ENCODE measurements at places on chromosomes 7 and 10.

DNA sequence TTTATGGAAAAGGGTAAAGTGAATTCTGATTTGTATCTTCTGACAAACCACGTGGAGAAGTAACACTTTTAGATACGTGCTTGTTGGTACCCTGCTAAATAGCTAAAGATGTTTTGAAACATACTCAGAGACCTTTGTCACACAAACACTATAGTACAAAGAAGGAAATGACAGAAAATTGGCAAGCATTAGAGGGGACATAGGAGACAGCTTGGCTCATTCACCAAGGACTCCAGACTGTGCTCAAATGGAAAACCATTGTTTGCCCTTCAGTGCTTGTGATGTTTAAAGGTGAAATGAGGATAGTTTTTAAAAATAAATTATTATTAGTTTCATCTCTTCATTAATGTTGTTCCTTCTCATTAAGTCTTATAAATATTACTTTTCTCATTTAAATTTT lies 34.0 kb upstream of the CD36 start:
- no peak for DNase-seq

DNA sequence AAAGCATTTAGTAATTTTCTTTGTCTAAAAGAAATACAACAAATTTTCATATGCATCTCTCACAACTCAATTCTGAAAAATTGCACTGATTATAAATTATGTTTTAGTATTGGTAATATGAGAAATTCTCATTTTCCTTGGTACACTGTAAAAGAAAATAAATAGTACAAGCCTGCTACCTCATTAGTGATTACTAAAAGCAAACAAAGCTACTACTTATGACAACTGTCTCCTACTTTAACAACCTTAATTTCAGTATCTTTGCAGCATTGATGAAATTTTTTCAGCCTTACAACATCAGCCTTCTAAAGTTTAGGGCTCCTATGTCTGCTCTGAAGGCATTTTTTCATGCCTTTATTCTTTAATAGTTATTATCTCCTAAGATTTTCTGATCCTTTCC lies 65.7 kb downstream of the MINDY3 start:
- no peak for DNase-seq

GRCh38 chr10:86350897-86351296 lies 15.7 kb downstream of the GRID1 start:
- DNase-seq, result no peak

DNA sequence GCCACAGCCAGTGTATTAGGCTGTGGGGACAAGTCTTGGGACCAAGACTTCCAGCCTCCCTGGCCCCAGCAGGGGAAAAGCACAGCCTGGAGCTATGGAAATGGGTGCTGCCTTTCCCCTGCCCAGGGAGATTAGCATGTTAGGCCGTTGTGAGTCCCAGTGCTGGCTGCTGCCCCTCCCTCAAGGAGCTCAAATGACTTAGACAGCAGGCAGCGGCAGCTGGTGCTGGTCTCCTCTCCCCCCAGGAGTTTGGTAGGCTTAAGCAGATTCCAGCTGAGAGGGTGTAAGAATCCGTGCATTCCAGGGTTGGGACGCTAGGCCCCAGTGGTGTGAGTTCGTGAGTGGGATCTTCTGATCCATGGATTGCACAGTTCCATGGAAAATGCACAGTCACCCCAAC lies 301.5 kb upstream of the PHF14 start:
- DNase-seq, result no peak

GRCh38 chr10:1035201-1035600 lies 9.5 kb upstream of the IDI2 start:
- DNase-seq, result no peak

GRCh38 chr7:143437578-143437977 lies 5.7 kb upstream of the TAS2R60 start:
- DNase-seq, result no peak

GRCh38 chr7:140281255-140281654 lies 104.5 kb upstream of the KDM7A start:
- no peak for DNase-seq

DNA sequence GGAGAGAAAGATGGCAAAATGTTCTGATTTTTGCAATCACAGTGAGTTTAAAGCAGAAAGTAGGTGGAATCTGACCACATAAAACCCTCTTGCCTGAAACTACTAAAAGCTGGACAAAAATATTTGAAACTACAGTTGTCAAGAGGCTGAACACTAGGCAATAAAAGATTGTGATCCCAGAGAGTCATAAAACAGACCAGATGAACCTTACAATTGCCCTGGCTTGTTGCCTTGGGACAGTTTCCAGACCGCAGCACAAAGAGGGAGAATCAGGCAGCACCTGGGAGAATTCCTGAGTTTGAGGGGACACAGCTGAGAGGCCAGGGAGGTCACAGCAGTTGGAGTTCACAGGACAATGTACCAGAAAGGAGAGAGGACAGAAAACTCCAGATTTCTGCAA lies 107.3 kb upstream of the NANOS1 start:
- DNase-seq, result no peak

- DNase-seq, result peak; percentile 56
Observed at GRCh38 chr10:116849248-116850057, at the start of gene ENO4. Gene ENO4, plus strand, starts transcription at chr10:116849499. Its CDS starts 68 bp downstream, at chr10:116849567.

GRCh38 chr10:71729161-71729636 lies 9.6 kb upstream of the C10orf105 start:
- no peak for DNase-seq

- no peak for DNase-seq
Observed at GRCh38 chr10:126186766-126187165, 201.5 kb downstream of the ADAM12 start.

DNA sequence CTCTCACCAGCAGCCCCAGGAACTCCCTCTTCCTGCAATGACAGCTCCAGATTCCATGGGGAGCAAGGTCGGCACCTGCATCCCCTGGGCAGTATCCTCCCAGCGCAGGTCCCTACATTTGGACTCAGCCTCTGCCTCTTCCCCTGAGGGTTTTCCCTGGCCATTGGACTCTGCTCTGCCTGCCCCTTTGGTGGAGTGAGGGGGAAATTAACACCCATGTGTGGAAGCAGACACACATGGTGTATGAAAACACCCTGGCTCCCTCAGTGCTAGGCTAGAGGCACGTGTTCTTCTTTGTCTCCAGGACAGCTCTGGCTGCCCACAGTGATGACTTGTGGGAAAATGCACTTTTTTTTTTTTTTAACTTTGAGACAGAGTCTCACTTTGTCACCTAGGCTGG lies 8.4 kb downstream of the PRF1 start:
- no peak for DNase-seq

GRCh38 chr10:59465088-59465487 lies 102.7 kb upstream of the FAM13C start:
- no peak for DNase-seq

DNA sequence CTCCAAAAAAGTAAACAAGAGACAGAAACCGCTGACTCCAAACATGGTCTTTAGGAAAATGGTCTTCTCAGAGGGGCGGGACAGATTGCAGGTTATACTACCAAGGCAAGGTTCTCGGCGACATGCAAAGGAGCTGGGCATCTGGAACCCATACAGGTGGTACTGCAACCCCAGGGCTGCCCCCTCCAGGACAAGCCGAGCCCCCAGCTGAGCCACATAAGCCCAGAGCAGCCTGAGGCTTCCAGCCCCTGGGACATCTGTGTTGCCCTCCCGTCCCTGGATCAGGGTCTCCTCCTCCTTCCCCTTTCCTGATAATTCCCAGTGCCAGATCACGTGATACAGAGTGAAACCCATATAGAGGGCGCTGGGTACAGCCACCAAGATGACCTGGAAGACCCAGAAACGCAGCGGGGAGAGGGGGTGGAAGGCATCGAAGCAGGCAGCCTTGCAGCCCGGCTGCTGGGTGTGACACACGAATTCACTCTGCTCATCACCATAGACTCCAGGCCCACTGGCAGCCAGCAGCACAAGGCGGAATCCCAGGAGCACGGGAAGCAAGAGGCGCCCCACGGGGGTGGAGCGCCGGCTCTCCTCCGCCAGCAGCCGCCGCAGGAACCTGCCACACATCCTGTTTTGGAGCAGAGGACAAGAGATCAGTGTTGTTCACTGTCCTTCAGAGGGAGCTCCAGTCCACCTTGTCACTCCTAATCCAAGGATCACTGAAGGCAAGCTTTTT lies at the start of gene GJC3:
GJC3 (minus strand) TSS at position 627 of the 736 bp plus-strand sequence; CDS start at position 627, 0 bp downstream.
- peak; percentile 62 for DNase-seq

DNA sequence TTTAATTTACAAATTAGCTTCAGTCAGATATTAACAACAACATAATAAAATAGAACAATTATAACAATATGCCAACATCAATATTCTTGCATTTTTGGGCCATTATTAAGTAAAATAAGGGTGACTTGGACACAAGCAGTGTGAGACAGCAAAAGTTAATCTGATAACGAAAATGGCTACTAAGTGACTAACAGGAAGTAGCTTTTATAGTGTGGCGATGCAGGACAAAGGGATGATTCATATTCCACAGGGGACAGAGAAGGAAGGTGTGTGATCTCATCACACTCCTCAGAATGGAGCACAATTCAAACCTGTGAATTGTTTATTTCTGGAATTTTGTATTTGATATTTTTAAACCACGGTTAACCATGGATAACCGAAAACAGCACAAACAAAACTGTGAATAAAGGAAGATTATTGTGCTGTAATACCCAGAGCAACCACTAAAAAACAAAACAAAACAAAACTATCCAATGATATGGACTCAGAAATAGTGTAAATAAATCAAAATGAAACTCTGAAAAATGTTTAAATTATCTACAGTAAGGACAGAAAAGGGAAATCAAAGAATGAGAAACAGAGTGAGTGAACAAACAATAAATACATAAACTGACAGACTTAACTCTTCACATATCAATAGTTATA lies 66.9 kb upstream of the TFEC start:
- no peak for DNase-seq

DNA sequence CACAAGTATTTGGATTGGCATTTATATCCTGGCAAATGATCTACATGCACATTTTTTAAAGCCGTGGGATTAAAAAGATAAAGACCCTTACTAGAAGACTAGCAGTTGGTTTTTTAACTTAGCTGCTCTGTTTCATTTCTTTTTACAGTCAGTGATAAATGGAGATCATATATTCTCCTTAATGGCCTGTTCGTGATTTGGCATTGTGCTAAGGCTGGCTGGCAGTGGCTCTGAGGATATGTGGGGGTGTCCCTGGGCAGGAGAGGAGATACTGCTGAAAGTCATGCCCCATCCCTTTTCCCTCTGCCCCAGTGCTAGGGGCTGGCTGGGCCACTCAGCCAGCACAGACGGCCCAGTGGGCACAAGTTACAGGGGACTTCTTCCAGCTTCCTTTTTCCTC lies 341.7 kb downstream of the PRPF18 start:
- no peak for DNase-seq

- no peak for DNase-seq
Observed at GRCh38 chr10:104897696-104898095, 256.6 kb downstream of the SORCS3 start.

GRCh38 chr10:132738454-132739224 lies 47.3 kb downstream of the NKX6-2 start:
- DNase-seq, result no peak

- DNase-seq, result peak; percentile 38
Observed at GRCh38 chr7:240887-241421, 48.6 kb downstream of the FAM20C start.

GRCh38 chr10:49560526-49560925 lies 21.6 kb upstream of the ERCC6 start:
- no peak for DNase-seq

DNA sequence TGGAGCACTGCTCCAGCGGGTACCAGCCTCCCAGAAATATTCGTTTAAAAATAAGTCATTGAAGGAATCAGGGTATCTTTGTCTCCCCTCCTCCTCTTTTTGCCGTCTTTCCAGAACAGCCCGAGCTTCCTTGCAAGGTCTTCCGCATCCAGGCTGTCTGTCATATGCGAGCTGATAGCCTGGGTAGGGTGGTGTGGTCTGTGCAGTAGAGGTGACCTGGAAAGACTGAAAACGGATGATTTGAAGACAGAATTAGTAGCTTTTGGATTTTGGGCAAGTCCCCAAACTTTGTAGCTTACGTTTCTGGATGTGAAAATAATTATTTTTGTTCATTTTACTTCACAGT lies 480 bp downstream of the VPS50 start:
- no peak for DNase-seq

GRCh38 chr7:18268571-18268970 lies 227.0 kb upstream of the HDAC9 start:
- DNase-seq, result no peak

GRCh38 chr7:82335927-82336326 lies 107.7 kb downstream of the CACNA2D1 start:
- DNase-seq, result no peak

- DNase-seq, result no peak
Observed at GRCh38 chr10:59754951-59755350, 1.7 kb upstream of the MRLN start.

DNA sequence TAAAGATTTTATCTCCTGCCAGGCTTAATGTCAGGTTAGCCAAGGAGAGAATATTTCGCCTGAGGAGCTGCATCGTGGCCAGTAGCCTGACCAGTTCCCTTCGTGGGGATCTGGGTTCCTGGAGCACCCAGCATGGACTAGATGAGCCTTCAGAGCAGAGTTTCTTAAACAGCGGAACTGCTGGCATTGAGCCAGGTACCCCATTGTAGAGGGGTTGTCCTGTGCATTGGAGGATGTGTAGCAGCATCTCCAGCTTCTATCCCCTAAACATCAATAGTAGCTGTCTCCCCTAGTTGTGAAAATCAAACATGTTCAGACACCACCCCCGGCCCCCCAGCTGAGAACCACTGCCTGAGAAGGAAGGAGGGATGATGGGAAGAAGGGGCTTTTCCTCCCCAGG lies 36.2 kb downstream of the CDHR3 start:
- DNase-seq, result no peak

GRCh38 chr7:27145165-27145913 lies 1.9 kb upstream of the HOXA5 start:
- no peak for DNase-seq

DNA sequence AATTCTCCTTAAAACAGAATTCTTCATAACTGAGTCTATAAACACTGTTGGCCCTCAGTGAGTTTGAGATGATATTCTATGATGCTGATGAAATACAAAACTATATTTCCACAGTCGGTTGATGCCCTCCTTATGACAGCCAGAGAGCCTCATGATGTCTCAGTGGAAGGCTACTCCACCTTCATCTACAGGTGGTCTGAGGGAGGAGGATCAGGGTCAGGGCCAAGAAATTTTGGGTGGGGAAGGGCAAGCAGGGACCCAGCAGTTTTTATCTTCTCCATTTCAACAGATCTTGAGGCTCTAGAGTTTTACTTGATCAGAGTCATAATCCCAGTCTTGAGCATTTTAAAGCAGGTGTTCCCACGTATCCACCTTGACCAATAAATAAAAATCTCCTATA lies 90.8 kb downstream of the CCDC71L start:
- no peak for DNase-seq

- DNase-seq, result no peak
Observed at GRCh38 chr10:44060221-44060620, 324.7 kb downstream of the CXCL12 start.

GRCh38 chr7:47757921-47758411 lies 176.1 kb upstream of the TNS3 start:
- DNase-seq, result no peak
